Stimulated activated CD8-positive, alpha-beta memory T cell treated with anti-CD3 and anti-CD28 coated beads, Interleukin-7, amount 100 ng/mL, for 1 hour (primary cell): ENCODE measurements at places on chromosomes 16 and 17.

DNA sequence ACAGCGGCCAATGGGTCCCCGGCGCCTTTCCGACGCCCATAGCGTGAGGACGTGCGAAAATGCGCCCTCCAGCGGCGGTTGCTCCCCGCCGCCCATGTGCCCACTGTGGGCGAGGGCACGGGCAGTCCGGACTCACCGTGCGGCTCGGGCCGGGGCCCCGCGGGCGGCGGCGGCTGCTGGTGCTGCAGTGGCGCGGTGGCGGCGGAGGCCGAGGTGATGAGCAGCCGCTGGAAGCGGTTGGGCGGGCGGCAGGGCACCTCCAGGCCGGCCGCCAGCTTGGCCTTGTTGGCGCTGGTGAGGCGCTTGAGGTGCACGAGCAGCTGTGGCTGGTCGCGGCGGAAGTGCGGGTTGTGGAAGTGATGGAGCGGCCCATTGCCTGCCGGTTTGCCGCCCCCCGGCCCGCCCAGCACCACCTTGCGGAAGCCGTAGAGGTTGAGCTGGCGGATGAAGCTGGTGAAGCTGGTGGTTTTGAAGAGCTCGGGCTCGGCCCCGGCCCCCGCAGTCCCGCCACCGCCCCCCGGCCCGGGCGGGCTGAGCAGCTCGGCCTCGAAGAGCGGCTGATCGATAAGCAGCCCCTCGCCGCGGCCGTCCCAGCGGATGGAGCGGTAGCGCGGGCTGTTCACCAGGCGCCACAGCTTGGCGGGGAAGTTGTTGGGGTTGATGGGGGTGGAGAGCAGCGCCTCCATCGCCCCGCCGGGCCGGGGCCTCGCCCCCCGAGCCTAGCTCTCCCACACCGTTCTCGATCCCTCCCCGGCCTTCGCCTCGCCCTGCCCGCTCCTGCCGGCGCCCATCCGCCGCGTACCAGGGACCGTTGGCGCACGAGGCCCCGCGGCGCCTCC, at the start of gene HSF5:
HSF5 (minus strand) TSS at position 820 of the 839 bp plus-strand sequence; CDS start at position 686, 134 bp downstream.
- DNase-seq: peak; percentile 46

GRCh38 chr16:67968400-67969253, at the start of gene SLC12A4:
Gene SLC12A4 (minus strand): TSS chr16:67968637. CDS start chr16:67968553, 84 bp downstream.
- DNase-seq: peak; percentile 63

GRCh38 chr17:79581324-79581932, 29.4 kb downstream of the RBFOX3 start:
- no peak for DNase-seq

DNA sequence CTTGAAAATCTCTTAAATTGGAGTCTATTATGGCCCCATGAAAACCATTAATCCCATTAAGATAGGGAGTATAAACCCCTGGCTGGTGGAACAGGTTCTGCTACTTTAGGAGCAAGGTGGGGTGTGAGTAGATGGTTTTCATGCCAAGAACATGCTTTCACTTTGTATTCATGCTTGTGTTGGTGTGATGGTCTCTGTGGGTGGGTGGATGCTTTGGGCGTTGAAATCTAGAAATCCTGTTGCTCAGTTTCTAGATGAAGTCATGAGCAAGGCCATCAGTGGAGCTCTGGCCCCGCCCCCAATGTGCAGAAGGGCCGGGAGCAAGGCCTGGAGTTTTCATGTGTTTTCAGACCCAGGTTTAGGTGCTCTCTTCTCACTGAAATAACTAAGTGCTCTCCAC, 20.1 kb downstream of the PLD6 start:
- DNase-seq: no peak

DNA sequence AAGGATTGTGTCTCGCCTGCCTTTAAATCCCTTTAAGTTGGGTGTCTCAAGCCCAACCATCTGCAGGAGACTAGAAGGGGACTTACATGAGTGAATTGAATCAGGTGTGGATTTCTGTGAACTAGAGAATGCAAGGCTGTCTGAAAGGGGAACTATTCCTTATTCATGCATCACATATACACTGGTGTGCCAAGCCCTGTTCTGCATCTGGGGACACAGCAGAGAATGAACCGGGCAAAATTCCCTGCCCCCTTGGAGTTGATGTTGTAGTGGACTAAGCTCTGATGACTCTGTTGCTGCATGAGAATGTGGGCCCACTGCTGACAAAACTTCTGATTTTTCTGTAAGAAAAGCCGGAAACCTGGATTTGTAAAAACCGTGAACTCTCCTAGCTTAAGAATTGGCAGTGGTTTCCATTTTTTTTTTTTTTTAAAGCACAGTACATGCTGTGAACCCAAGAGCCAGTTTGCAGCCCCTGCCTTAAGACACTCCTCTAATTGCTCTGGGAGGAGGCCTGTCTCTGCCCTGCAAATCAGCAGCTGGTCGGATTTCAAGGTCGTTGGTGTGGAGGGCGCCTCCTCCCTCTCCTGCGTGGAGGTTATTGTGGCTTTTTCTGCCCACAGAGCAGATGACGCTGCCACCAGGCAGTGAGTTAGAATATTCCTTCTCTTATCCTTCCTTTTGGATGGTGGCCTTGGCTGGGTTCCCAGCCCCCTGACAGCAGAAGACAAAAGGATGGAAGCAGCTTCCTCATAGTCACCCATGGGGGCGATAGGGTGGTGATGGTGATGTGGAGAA, 131.0 kb downstream of the PRKCB start:
- no peak for DNase-seq

DNA sequence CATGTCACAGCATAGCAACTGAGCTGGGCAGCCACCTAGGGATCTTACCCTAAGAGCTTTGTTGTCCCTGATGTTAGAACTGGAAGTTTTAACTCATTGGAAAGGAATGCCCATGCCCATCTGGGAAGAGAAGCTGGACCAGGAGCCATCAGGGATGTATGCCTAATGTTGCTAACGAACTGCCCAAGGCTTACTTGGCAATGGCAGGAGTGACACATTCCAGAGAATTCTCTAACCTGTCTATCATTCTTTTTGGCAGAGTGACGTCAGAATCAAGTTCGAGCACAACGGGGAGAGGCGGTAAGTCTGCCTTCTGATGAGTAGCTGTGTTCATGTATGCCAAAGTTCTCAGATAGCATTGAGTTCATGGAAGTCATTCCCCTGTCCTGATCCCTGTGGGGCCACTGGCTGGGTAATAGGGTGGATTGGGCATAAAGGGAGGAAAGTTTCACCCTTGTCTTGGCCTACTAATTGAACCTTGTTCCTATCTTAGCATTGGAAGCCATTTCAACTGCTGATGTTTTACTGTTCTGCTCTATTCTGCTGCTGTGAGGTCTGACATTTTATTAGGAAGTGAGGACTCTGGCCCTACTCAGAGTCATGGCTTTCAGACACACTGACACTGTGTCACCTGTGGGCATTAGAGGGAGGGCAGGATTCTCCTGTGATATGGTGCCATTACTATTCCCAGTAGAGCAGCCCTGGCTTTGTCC, 23.7 kb downstream of the MAP3K3 start:
- no peak for DNase-seq

GRCh38 chr17:8766731-8767130, 8.4 kb upstream of the SPDYE4 start:
- no peak for DNase-seq

- DNase-seq: peak; percentile 58
Measured at GRCh38 chr17:1486802-1487695, 5.4 kb downstream of the MYO1C start.

- no peak for DNase-seq
Measured at GRCh38 chr16:68166264-68166663, 69.7 kb downstream of the ESRP2 start.

DNA sequence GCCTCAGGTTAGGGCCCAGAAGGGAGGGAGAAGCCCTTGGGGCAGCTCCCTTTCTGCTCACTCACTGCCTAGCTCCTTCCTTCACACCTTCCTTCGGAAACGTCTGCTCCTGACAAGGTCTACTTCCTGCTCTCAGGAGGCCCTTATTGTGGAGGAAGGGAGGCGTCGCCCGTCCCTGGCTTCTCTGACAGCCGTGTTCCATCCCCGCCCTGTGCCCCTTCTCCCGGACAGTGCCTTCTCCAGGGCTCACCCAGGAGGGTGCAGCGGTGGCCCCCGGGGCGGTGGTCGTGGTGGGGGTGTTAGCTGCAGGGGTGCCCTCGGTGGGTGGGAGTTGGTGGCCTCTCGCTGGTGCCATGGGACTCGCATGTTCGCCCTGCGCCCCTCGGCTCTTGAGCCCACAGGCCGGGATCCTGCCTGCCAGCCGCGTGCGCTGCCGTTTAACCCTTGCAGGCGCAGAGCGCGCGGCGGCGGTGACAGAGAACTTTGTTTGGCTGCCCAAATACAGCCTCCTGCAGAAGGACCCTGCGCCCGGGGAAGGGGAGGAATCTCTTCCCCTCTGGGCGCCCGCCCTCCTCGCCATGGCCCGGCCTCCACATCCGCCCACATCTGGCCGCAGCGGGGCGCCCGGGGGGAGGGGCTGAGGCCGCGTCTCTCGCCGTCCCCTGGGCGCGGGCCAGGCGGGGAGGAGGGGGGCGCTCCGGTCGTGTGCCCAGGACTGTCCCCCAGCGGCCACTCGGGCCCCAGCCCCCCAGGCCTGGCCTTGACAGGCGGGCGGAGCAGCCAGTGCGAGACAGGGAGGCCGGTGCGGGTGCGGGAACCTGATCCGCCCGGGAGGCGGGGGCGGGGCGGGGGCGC, 231.9 kb downstream of the SEC14L1 start:
- DNase-seq: no peak

DNA sequence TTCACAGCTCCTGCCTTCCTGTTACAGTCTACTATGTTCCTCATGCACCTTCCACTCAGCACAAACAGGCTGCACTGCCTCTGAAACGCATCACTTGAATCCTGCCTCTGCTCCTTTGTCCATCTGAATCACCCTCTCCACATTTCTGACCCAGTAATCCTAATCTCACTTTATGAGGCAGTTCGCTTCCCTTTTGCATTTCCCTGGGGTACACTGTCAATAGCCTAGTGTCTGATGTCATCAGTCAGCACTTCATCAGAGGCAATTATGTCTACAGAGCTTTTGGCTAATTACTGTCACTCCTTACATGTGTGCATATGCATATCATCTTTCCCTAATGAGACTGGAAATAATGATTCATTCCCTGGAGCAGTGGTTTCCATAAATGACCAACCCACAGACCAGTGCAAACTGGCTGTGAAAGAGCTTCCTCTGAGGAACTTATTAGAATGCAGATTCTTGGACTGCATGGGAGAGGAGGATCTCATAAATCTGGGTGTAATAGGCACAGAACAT, 23.6 kb downstream of the CA4 start:
- DNase-seq: no peak

GRCh38 chr17:21202512-21202911, 11.4 kb downstream of the TMEM11 start:
- no peak for DNase-seq

DNA sequence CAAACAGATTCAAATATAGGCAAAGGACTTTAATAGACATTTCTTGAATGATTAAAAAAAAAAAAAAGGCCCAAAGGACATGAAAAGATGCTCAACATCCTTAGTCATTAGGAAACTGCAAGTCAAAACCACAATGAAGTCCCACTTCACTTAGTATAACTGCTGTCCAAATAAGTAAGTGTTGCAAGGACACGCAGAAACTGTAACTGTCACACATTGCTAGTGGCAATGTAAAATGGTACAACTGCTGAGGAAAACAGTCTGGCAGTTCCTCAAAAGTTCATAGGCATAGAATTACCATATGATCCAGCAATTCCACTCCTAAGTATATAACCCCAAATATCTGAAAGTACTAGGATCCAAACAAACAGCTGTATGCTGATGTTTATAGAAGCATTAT, 112.7 kb downstream of the BRIP1 start:
- no peak for DNase-seq

- no peak for DNase-seq
Measured at GRCh38 chr16:75818491-75818890, 92.2 kb upstream of the CPHXL start.

DNA sequence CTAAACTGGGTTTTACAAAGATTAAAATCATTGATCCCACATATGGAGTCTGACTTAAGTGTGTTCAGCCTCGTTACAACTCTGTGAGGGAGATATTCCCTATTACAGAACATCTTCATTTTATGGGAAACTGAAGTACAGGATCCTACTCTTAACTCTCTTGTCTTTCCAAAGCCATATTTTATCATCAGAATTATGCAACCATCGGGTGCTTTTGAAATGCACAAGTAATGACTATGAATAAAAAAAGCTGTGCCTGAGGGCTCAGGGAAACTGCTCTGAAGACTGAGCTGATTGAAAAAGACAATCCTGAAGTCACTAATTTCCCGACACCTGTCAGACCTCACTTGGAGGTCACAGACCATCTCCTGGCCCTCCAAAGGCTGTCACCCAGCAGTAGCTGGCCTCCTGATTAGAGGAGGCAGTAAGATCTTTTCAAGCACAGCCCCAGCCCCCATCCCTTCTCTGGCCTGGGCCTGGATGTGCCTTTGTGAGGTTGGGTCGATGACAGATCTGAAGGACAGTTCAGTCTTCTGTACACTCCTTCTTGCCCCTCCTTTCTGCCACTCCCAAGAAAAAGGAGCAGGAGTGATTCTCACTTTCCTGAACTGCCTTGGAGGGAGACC, 5.6 kb downstream of the AKAP1 start:
- DNase-seq: no peak

- no peak for DNase-seq
Measured at GRCh38 chr17:47687748-47688147, 6.2 kb upstream of the TBKBP1 start.

GRCh38 chr17:44928136-44928535, 12.8 kb upstream of the GFAP start:
- no peak for DNase-seq
